ENCODE measurements at places on chromosomes 7 and 10.

- DNase-seq = no peak
These were observed 86.9 kb downstream of the JAZF1 start for GRCh38 chr7:28093623-28094232.

DNA sequence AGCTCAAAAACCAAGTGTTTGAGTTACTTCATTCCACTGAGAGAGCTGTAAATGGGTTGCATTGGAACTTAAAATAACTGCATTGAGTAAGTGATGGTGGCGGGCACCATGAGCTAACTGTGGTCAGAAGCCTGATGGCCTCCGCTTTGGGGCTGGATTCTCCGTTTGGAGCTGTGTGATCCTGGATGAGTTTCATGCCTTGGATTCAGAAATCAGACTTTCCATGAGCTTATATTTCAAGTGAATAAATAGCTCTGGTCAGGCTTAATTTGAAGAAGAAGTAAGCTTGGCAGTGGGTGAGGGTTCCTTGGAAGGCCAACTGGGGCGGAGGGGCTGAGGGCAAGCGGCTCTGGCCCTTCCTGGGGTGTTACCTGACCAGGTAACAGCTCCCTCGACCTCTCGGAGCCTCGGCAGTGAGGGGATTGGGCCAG, 5.6 kb downstream of the HTRA1 start:
- DNase-seq = no peak

DNA sequence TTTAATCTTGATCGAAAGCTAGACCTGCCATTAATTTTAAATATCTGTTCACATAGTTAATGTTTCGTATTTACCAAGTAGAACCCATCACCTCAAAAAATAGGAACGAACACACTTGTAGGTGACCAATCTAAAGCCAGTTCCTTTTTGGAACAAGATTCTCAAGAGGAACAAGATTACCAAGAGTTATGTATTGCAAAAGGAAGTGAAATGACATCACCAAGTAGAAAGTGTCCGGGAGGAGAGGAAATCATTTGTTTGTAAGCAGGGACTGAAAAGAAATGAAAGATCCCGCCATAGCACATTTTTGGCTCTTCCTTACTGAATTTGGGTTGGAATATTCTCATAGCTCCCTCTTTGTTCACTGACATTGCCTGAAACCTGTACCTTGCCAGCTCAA, 1200.5 kb downstream of the SORCS1 start:
- no peak for DNase-seq

GRCh38 chr10:16116404-16117304, 256.3 kb upstream of the MINDY3 start:
- DNase-seq = no peak

- no peak for DNase-seq
These were observed 5.1 kb downstream of the SYNPO2L start for GRCh38 chr10:73650537-73651331.

All from NCI-H1417 treated with DMSO at 0.1 percent for 48 hours (cell line).